ENCODE measurements at places on chromosomes 6 and 20.
A peak's percentile ranks its signal among the peaks of the same experiment; 100 is the strongest.

- DNase-seq, result no peak
Observed at GRCh38 chr6:16277101-16277981, 39.0 kb downstream of the GMPR start.

GRCh38 chr20:57294550-57294949, 28.1 kb upstream of the BMP7 start:
- DNase-seq, result no peak

DNA sequence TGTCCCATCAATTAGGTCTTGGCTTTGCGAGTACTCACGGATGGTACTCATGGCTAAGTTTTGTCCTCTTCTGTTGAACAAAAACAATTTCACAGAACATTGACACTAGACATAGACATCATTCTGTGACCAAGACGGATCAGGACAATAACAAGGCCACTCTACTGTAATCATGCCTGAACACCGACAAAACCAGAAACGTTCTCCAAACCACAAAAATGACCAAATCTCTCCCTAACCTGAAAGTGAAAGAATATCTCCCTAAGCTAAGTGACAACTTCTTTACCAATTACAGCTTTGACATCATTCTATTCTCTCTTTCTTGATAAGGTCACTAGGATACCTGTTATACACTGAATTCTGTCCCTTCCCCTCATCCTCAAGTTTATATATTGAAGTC, 40.0 kb upstream of the SLC2A12 start:
- DNase-seq, result no peak

GRCh38 chr6:109671733-109672132, 19.3 kb downstream of the AK9 start:
- no peak for DNase-seq

GRCh38 chr6:69632932-69633331, 163.9 kb downstream of the LMBRD1 start:
- DNase-seq, result no peak

DNA sequence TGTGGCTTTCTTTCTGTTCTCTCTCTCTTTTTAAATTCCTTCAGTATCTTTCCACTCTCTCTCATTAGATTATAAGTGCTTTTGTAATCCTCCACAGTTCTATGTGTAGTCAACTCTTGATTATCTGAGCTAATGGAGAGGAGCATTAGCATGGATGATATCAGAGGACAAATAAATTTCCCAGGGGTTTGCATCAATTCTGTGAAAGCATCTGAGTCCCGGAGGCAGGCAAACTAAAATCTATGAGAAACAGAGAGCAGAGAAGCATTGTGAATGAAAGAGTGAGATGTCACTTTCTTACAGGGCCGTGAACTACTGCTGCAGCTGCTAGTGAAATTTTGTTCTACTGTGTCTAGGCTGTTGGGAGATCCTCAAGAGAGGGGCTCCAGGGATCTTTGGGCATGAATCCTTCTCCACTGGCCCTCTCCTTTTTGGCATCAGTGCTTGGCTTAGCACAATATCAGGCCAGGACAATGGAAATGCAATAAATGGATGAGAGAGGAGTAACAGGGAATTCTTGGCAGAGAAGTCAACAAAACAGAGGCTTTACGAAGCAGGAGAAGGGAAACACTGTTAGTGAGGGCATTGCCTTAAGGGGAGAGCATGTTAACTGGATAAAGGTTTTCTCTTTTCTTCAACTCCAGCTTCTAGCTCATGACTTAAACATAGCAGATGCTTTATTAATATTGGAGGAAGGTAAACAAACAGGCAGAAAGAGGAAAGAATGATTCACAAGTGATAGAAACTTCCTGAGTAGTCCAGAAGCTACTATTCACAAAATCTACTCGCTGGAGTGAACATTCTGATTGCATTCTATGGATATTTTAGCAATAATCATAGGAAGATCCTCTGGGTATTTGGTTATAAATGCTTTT, 847.0 kb upstream of the MAP3K7 start:
- no peak for DNase-seq

GRCh38 chr20:24952376-24953208, 3.5 kb downstream of the CST7 start:
- DNase-seq, result no peak

- DNase-seq, result peak; percentile 11
Observed at GRCh38 chr6:122381494-122382265, 17.8 kb upstream of the HSF2 start.

DNA sequence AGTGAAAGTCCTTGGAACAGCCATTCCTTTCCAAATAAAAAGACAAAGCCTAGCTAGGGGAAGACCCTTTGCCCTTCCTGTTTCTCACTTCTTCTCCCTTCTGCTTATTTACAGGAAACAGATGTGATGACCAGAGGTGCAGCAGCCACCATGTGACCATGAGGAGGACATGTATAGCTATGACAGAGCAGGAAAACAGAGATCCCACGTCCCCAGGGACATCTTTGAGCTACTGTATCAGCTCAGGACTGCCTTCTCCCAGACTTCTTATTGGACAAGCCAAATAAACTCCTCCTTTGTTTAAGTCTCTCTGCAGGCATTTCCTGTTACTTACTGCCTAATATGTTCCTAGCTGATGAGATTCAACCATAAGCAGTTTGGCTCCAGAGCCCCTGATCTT, 133.1 kb upstream of the MLN start:
- DNase-seq, result no peak

GRCh38 chr6:111565326-111566221, 40.1 kb downstream of the TRAF3IP2 start:
- DNase-seq, result no peak

DNA sequence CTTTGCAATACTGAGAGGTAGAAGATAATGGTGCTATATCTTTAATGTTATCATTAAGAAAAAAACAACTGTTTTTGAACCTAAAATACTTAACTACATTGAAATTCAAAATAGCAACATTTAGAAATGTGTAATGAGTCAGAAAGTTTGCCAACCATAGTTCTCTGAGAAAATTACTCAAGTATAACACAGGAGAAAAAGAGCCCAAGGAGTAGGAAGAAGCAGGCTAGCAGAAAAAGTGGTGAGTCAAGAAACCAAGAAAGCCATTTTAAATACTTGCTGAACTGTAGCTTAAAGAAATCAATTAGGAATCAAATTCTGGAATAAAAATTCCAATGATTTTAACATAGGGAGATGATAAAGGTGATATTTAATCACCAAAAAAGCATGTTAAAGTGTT, 181.0 kb upstream of the RSPO3 start:
- no peak for DNase-seq

GRCh38 chr20:7977709-7978108, 37.5 kb upstream of the HAO1 start:
- no peak for DNase-seq

- DNase-seq, result no peak
Observed at GRCh38 chr20:991850-992249, 10.3 kb downstream of the RSPO4 start.

DNA sequence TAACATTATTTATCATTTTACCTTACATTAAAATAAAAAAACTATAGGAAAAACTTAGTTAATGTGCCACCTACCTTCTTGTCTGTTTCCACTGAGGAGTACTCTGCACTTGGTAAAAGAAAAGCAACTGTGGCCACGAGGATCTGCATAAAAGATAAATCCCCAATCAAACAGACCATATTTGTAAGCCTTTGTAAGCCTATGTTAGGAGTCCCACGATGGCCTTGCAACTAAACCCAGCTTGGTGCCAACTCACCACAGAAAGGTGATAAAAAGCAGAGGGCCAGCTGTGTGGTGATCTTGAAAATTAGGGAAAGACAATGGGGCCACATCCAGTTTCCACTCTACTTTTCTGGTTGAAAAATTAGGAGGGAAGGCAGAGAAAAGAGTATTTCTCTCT, 156.9 kb downstream of the INSM1 start:
- no peak for DNase-seq

- no peak for DNase-seq
Observed at GRCh38 chr6:155177363-155177961, 86.4 kb upstream of the CLDN20 start.

DNA sequence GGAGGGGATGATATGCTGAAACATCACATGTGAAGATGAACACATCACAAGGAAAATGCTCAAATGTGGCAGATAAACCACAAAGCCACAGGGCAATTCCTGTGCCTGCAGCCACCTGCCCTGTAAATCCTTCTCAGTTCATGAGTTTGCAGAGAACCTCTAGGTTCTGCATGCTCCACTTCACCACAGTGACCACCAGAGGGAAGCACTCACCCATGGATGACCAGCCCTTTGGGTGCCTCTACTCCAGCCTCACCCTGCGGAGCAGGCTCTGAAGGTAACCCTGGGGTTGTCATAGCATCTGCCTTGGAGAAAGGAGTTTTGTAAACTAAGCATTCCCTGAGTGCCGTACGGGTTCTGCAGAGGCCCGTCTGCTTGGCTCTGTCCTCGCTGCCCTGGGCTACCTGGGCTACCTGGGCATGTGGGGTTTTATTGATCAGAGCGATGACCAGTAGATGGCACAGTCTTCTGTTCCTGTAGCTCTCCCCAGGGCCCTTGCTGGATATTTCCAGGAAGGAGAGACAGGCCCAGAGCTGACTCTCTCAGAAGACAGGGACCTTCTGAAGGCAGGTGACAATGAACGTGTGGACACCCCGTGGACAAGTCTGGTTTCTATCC, 31.7 kb upstream of the CST1 start:
- DNase-seq, result no peak

- no peak for DNase-seq
Observed at GRCh38 chr6:40626886-40627285, 39.7 kb upstream of the LRFN2 start.

DNA sequence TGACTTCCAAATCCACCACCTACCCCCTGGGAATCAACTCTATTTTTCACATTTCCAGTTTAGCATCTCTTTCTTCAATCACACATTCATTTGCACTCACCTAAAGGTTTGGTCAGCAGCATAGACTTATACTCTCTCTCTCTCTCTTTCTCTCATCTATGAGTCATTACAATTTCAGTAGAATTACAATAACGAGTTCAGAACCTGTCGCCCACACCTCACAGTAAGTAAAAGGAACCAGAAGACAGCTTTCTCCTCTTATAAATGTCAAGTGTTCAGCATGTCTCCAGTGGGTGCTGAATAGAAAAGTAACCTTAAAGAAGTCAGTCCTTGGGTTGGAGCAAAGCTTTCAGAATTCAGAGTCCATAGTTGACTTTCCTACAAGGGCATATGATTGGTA, 1.1 kb upstream of the PHACTR1 start:
- DNase-seq, result no peak

- no peak for DNase-seq
Observed at GRCh38 chr20:20253744-20254330, 114.1 kb upstream of the INSM1 start.

DNA sequence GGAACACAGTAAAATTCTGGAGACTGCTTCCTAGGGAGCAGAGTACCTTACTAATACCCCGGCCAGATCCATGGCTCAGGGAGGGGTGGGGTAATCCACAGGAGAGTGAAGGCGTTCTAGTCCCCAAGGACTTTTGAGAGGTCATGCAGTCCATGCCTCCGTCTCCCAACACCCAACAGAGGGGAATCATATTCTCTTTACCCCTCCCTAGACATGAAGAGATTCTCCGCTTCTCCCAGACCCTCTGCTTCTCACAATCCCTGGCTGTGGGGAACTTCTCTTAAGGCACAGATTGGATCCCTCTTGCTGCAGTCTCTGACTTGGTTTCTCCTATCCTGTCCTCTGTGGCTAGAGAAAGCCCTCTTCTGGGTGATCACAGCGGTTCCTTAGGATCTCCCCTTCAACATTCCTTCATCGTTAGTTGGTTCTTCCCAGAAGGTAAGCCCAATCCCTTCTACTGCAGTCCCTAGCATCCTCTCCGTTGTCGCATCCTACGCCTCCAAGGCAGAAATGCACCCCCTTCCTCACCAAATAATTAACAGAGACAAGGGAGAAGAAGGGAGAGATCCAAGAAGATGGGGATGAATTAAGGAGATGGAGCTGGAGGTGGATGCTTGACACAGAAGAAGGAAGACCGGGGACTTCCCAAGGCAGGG, 562 bp downstream of the GGT7 start:
- DNase-seq, result no peak

GRCh38 chr6:42391441-42391840, 60.3 kb downstream of the TRERF1 start:
- no peak for DNase-seq

DNA sequence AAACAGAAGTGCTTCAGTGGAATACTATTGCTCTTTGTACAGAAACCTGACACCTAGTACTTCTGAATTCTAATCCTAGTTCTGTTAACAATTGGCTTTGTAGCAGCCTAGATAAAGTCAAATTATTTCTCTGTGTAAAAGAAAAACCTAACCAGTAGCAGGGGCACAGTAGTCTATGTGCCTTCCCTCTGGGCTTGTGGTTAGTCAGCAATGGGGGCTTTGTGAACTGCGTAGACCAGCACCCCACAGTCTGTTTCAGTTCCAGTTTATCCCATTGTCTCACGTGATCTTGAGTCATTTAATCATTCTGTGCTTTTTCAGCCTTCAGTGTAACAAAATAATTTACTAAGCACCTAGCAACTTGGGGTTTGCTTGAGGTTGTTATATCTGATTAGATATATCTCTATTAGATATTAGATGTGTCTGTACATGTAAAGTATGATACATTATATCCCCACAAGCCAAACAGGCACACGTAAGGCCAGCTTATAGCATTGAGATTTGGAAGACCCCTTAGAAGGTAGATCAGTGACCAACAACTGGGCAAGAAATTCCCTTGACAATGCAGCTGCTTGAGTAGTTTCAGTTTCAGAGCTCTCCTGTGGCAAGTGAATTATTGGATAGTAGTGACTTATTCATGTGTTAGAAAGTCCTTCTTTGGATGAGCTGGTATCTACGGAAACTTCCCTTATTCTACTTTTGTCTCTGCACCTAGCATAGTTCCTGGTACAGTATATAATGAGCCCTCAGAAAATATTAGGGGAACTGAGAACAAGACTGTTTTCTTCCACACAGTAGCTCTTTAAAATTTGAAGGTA, 27.9 kb upstream of the CCR6 start:
- no peak for DNase-seq
